ENCODE measurements at places on chromosomes 6 and 20. TPM values are rescaled to one million over a fixed set of nuclear protein-coding genes. Genes with fewer than 3 reads are reported as not detected.

SLC22A16 gene
- not detected for total RNA-seq

ASXL1 gene
- total RNA-seq: 131 TPM

TRIM31 gene
- not detected for total RNA-seq

KIAA1586 gene
- 19.0 TPM for total RNA-seq

ITPR3 gene
- total RNA-seq: 42.0 TPM

Data from CD8-positive, alpha-beta memory T cell (primary cell).